ENCODE measurements at places on chromosomes 4 and X.

DNA sequence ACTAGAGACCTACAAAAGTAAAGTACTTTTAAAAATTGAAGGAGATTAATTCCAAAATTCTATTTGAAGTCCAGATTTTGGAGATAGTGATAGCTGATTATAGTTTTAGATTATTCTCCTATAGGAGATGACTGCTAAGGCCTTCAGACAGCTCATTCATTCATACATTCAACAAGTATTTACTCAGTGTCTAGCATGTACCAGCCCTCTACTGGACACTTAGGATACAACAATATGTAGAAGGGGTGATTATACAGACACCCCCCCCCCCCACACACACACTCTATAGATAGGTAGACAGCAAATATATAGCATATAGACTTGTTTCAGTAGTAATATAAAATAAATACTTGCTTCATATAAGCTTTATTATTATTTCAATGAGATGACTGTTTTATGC lies 60.4 kb upstream of the TAF9B start:
- no peak for DNase-seq

- DNase-seq, result no peak
Observed at GRCh38 chr4:177737387-177737940, 295.2 kb upstream of the AGA start.

DNA sequence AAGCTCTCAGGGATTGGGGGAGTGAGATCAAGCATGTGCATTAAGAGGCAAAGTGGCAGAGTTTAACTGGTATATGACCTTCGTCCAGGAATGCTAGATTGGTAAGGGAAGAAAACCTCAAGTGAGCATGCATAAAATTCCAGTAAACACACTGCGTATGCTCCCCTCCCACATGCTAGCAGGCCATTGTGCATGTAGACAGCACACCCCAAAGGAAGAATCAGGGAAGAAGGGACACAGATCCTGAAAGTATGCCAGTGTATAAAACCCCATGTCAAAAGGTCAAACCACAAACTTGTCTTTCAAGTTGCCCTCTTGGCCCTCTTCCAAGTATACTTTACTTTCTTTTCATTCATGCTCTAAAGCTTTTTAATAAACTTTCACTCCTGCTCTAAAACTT lies 405.2 kb upstream of the CNKSR2 start:
- no peak for DNase-seq

GRCh38 chr4:112509243-112510141 lies 6.5 kb downstream of the NEUROG2 start:
- no peak for DNase-seq

DNA sequence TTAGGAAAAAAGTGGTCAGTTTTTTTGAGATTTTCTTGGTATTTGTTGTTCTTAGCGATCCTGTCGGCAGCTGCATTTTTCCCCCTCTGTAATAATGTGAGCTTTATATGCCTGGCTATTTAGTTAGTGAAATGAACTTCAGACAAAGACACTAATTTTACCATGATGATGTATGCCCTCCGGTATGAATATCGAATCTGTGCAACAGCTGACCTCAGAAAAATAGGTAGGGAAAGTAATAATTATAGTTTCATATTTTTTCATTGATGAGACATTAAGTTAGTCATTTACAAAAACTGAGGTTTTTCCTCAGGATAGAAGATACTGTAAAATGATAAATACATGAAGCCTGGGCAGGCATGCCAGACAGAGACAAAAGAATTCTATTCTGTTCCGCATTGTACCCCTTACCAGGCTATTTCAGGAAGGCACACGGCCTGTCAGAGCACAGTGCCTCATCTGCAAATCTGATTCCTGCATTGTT lies 155.8 kb downstream of the SHROOM3 start:
- no peak for DNase-seq

DNA sequence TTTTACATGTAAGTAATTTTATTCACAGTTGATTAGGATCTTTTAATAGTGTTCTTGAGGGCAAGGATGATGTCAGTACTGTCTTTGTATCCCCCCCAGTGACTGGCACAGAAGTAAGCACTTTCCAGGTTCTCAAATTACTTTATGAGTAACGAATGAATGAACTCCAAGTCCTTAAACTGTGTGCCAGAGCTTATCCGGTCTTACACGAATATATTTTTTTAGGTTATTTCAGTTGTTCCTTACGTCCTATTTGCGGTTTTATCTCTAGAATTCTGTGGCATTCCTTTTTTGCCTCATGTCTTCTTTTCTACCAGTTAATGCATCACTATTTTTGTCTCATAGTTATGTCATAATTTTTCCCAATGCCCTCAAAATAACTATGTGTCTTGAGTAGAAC lies 106.9 kb upstream of the MID1IP1 start:
- no peak for DNase-seq

- no peak for DNase-seq
Observed at GRCh38 chr4:94548571-94548970, 96.8 kb downstream of the PDLIM5 start.

DNA sequence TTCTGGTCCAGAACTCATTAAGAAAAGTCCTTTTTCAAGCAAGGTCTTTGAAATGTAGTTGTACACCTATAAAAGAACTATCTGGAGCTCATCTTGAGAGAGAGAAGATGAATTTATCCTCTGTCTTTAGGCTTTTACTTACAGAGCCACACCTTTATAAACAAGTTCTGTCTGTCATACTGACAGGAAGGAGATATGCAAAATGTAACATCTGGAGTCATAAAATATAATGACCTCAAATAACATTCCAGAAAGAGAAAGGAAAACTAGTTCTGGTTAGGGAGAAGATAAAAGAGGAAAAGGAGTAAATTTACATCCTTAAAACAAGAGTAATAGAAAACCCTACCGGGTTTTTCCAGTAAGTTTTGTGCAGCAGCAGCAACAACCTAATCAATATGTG lies 1.3 kb downstream of the INPP4B start:
- DNase-seq, result no peak

GRCh38 chr4:66048861-66049260 lies 378.6 kb upstream of the EPHA5 start:
- DNase-seq, result no peak

GRCh38 chr4:87445964-87446363 lies 23.6 kb downstream of the NUDT9 start:
- no peak for DNase-seq

- DNase-seq, result no peak
Observed at GRCh38 chr4:75844151-75844662, 58.0 kb downstream of the PPEF2 start.

- DNase-seq, result no peak
Observed at GRCh38 chr4:152988721-152989553, 52.8 kb downstream of the FHDC1 start.
